Right ventricle myocardium inferior (tissue), 1 donor: ENCODE measurements at places on chromosomes 5 and 9. TPM values are rescaled to one million over a fixed set of nuclear protein-coding genes. Genes with fewer than 3 reads are reported as not detected.

The SLC36A2 gene
- total RNA-seq, result 0.60 TPM

The FST gene
- 10.6 TPM for total RNA-seq

The ZDHHC11B gene
- total RNA-seq, result 14.7 TPM

The MAST4 gene
- 39.6 TPM for total RNA-seq

The RNF183 gene
- total RNA-seq, result not detected

The SPATA31A5 gene
- total RNA-seq, result not detected

The NOTCH1 gene
- total RNA-seq, result 18.7 TPM

The GRXCR2 gene
- 5.5 TPM for total RNA-seq

The FOXD4L6 gene
- not detected for total RNA-seq

The GPX3 gene
- total RNA-seq, result 627 TPM

The PSMD5 gene
- total RNA-seq, result 15.3 TPM

The FKBP15 gene
- 19.4 TPM for total RNA-seq

The IFNB1 gene
- total RNA-seq, result not detected

The SPINK7 gene
- total RNA-seq, result not detected

The PJA2 gene
- 70.5 TPM for total RNA-seq

The SELENOP gene
- 284 TPM for total RNA-seq

The TIMD4 gene
- 0.35 TPM for total RNA-seq

The PAEP gene
- not detected for total RNA-seq

The LYRM7 gene
- total RNA-seq, result 26.9 TPM

The TMEFF1 gene
- 0.14 TPM for total RNA-seq

The FRRS1L gene
- 1.8 TPM for total RNA-seq

The ADCY2 gene
- 0.19 TPM for total RNA-seq

The INVS gene
- total RNA-seq, result 6.9 TPM

The SLC6A3 gene
- total RNA-seq, result not detected

The ARHGEF39 gene
- total RNA-seq, result 0.22 TPM

The DDX4 gene
- not detected for total RNA-seq

The ABL1 gene
- total RNA-seq, result 33.0 TPM

The RASEF gene
- 0.03 TPM for total RNA-seq

The FBN2 gene
- 23.8 TPM for total RNA-seq

The FOXD4 gene
- not detected for total RNA-seq

The UBLCP1 gene
- 14.6 TPM for total RNA-seq

The ALDOB gene
- total RNA-seq, result 0.43 TPM

The TGFBI gene
- 66.5 TPM for total RNA-seq

The PCDHGA11 gene
- total RNA-seq, result 4.5 TPM

The WNK2 gene
- 200 TPM for total RNA-seq

The BNC2 gene
- total RNA-seq, result 4.3 TPM

The FOXD4L4 gene
- not detected for total RNA-seq

The FIBCD1 gene
- 0.57 TPM for total RNA-seq

The GAS1 gene
- total RNA-seq, result 22.3 TPM

The PRDM12 gene
- total RNA-seq, result not detected

The TERT gene
- total RNA-seq, result not detected

The SPATA31C1 gene
- total RNA-seq, result not detected

The FXN gene
- 36.6 TPM for total RNA-seq

The IL13 gene
- not detected for total RNA-seq

The HAPLN1 gene
- total RNA-seq, result 0.19 TPM

The DMRT2 gene
- total RNA-seq, result not detected

The LRRC19 gene
- not detected for total RNA-seq
